ENCODE measurements at places on chromosomes 2 and 18. TPM values are rescaled to one million over a fixed set of nuclear protein-coding genes. Genes with fewer than 3 reads are reported as not detected.

Gene MXD1
- total RNA-seq = 29.5 TPM

DNA sequence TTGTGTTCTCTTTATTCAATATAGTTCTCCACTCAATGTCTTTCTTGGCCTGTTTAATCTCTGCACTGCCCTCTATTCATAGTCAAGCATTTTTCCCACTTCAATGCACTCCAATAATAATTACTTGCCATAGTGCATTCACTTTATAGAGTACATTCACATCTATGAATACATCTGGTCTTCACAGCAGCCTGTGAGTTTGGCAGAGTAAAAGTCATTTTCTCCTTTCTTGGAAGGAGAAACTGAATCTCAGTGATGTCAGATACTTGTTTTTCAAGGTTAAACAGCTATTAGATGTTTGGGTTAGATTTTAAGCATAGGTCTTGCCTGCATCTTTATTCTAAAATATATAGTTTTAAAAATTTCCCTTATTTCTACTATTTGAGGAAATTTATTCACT lies 373.2 kb downstream of the TRIB2 start:
- no peak for DNase-seq

DNA sequence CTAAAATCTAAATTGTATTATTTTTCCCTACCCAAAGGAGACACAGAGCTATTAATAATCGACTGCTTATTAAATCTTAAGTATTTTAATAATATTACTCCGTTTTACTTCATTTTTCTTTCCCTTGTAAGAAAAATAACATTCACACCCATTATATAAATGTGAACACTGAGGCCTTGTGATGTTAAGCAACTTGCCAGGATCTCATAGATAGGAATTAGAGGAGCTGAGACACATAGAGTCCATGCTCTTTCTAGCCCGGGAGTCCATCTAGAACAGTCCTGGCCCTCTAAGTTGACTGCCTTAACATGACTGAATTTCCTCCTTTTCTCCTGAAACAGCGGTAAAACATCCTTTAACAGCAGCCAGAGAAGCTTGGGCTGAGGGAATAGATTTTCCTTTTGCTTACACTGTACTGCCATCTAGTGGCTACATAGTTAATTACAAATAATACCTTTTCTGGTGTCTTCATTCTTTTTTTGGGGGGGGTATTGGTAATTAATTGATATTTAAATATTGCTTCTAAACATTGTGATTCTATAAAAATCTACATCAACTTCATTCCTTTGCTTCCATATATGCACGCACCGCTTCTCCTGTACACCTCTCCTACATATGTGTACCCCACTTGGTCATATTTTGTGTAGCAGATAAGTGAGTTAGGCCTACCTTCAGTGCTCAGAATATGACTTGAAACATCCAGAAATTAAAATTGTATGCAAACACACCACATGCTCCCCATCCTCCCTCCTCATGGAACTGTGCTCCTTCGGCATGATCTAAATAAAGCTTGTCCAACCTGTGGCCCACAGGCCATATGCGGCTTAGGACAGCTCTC lies 125.8 kb upstream of the HNMT start:
- peak; percentile 67 for DNase-seq

DNA sequence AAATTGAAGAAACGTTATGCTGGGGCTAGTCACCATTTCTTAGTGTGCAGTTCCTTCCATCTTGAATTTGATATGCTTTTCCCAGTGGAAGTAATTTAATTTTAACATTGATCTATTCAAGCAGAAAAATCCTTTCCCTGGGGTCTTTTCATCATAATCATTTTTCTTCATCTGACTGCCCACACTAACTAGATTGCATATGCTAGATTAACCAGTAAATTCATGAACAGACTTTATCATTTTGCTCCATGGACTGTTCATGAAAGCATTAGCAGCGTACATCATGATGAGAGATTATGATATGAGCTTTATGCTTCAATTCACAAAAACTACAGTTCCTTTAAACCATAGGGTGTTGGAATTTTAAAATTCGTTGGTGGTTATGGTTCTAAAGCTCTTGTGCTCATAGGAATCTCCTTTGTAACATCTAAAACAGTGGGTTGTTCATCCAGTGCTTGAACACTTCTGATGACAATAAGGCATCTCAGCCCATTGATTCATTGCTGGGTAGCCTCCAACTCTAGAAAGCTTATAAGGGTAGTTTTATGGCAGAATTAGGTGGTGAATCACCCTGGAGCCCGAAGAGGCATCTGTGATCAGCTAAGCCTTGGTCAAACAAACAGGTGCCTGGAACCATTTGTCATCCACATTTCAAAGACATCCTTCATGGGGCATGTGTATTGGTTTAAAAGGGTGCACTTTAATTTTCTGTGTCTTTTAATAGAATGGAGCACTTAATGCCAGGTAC lies 77.2 kb upstream of the NDUFV2 start:
- no peak for DNase-seq

DNA sequence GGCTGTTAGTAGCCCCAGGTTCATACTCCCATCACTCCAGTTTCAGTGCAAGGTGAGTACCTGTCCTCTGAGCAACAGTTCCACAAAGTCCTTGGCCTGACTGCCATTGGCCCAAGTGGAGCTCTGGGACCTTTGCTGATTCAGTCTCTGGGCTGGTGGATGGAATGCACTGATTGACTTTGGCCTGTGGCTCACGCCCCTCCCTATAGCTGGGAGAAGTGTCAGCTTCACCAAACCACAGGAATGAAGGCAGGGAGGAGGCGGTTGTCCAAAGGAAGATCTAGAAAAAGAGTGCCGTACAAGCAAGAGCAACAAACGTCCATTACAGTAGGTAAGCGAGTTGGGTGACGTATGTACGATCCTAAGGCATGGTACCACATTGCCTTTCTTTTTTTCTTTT lies 34.0 kb downstream of the QPCT start:
- no peak for DNase-seq

DNA sequence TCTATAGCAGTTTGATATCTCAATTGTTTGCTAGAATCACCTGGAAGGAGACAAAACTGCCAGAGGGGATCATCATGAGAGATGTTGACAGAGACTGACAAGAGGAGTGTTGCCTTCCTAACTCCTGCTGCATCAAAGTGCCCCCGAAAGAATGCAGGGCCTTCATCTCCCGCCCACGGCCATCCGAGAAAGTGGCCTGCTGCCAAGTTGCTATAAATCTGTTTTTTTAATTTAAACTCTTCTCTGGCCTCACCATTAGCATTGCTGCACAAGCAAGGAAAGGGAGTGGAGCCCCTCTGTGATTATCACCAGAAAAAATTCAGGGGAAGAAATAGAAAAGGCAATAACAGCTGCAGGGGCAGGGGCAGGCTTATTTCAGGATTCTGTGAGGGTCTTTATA lies 238.1 kb upstream of the EPHA4 start:
- DNase-seq = no peak

Gene RBMS1
- 112 TPM for total RNA-seq

Gene ZC3H15
- total RNA-seq = 75.6 TPM

Gene RPRM
- total RNA-seq = 3.2 TPM

Gene COLEC12
- total RNA-seq = 58.1 TPM
